ENCODE measurements at places on chromosomes 2 and 18.

DNA sequence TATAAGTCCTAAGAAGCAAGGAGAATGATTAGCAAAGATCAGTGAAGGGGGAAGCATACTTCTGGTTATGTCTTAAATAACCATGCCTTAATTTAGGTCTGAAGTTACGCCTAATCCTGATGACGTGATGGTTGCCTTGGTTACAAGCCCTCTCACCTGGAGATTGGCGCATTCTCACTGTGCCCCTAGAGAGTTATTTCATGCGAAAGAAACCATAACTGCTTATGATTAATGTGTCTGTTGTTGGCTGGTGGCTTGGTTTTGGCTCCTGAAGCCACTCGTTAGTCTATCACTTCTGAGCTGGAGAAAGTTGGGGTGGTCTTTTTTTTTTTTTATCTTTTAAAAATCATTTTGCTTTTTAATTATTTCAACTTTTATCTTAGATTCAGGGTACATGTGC lies 47.0 kb downstream of the TNFRSF11A start:
- DNase-seq = no peak

DNA sequence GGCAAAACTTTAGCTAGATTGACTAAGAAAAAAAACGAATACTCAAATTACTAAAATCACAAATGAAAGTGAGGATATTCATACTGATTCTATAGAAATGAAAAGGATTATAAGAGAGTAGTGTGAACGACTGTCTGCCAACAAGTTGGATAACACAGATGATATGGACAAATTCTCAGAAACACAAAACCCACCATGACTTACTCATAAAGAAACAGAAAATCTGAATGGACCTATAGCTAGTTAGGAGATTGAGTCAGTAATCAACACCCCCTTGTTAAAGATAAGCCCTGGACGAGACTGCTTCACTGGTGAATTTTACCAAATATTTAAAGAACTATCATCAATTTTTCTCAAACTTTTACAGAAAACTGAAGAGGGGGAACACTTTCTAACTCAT lies 108.8 kb upstream of the TMEM200C start:
- DNase-seq = no peak

DNA sequence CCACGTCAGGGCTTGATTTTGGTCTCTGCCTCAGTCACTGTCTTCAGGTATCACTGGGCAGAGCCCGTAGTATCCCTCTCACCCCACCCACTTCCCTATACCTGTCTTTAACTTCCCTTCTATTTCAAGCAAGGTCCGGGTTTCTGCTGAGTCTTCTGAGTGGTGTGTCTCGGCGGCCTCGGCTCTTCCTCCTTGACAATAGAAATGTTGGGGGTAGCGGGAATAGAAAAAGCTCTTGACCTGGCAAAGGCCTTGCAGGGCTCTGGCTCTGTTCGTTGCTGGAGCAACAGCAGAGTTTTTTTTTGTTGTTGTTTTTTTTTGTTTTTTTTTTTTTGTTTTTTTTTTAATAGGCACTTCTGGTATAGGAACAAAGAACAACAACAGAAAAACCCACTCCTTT lies 16.0 kb upstream of the IGFBP5 start:
- DNase-seq = no peak

- DNase-seq = no peak
Measured at GRCh38 chr2:207327513-207327912, 161.8 kb upstream of the KLF7 start.

GRCh38 chr2:236158969-236159777 lies 9.0 kb downstream of the GBX2 start:
- peak; percentile 75 for DNase-seq

DNA sequence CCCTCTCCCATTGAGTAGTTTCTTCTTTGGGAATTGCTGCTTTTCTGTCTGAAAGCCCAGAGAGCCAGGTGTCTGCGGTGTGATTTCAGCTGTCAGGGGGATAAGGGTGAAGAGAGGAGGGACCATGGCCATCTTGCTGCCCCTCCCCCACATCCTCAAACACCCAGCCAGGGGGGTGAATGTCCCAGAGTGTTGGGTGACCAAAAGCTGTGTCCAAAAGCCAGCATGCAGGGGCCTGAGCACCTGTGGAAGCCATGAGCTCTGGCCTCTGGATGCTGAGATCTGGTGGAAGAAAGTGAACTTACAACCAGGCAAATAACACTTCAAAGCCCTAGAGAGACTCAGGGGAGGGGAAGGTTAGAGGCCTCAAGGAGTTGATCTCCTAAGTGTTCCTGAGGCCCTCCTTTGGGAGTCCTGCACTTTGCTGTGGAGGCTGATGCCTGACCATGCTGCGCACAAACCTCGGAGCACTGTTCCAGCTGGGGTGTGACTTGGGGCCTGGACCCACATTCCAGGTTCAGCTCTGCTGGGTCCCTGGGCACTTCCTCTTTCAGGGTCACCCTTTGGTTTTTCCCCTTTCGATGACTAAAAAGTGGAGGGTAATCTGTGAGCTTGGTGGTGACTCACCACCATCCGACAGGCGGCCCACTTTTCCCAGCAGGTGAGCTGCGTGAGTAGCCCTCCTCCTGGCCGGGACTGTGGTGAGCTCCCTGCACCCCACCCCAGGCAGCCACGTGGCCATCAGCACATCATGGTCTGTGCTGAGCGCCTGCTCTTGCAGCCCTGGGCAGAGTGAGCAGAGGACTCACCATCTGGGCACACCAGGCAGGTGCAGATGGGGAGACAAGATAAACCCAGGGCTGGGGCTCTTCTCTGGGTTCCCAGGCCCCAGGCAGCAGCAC lies 66.8 kb upstream of the FOSL2 start:
- DNase-seq = no peak

- no peak for DNase-seq
Measured at GRCh38 chr2:55019526-55020258, 30.6 kb downstream of the RTN4 start.

GRCh38 chr2:230619491-230619890 lies 93.2 kb upstream of the CAB39 start:
- no peak for DNase-seq

DNA sequence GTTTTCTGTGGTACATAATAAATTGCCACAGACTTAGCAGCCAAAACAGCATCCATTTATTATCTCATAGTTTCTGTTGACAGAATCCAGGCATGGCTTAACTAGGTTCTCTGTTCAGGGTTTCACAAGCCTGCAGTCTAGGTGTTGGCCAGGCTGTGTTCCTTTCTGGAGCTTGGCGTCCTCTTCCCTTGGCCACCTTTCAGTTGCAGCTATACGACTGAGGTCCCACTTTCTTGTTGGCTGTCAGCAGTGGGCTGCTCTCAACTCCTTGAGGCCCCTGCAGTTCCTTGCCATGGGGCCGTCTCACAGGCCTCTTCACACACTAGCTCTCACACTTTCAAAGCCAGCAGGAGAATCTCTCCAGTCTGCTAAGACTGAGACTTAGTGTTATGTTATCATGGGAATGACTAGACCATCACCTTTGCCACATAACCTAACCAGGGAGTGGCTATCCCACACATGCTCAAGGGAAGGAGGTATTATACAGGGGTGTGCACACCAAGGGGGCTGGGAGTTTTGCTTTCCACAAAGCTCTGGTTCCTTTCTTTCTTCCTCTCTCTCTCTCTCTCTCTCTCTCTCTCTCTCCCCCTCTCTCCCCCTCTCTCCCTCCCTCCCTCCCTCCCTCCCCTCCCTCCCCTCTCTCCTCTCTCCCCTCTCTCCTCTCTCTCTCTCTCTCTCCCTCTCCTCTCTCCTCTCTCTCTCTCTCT lies 15.8 kb downstream of the RIOK3 start:
- DNase-seq = no peak
